ENCODE measurements at places on chromosomes 12 and 14.

DNA sequence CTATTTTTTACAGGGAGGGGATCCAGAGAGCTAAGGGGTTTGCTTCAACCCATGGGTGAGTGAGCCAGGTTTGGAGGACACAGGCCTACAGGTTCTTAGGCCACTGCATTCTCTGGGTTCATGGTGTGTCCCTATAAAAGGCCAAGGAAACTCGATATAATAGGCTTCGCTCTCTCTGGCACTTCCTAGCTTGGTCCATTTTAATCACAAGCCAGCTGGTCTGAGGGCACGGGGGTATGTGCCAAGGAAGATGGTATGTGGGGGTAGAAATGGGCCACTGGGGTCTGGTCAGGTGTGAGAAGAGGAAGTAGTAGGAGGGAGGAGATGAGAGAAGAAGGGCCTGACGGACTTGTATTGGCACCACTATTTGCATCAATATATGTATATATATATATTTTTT, 4.9 kb downstream of the ETV6 start:
- DNase-seq: no peak

- DNase-seq: no peak
These were observed 1050.0 kb downstream of the GALC start for GRCh38 chr14:86942936-86943335.

DNA sequence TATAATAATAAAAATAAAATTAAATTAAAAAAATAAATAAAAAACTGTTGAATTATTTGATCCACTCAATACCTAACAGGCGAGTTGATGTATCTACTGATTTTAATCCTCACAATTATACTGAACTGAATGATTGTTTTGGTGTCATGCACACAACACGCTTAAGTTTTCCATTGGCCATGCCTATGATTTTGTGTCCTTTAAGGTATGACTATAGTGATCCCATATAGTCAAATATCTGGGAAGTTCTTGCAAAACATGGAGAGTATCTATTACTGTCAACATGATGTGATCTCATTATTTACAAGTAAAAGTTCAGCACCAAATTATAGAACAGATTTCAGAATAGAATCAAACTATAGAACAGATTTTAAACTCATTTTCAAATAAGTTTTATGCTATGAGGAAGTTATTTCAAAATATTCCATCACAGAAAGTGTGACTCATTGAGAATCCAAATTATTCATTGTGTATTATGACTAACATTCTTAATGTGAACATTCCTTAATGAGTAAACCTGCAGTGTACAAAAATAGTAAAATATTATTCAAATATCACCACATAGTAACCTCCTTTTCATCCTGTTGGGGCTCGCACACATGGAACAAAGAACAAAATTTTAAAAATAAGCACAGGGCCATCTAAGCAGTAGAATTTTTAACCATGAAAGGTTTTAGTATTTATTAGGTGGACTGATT, 190.4 kb downstream of the SLC25A21 start:
- no peak for DNase-seq

- DNase-seq: no peak
These were observed 225.1 kb upstream of the CRY1 start for GRCh38 chr12:107318556-107318805.

- no peak for DNase-seq
These were observed 20.9 kb upstream of the APPL2 start for GRCh38 chr12:105256921-105257320.

- no peak for DNase-seq
These were observed 61.4 kb upstream of the TUNAR start for GRCh38 chr14:95815226-95815690.

- DNase-seq: no peak
These were observed 13.8 kb downstream of the NFKBIA start for GRCh38 chr14:35390577-35391387.

DNA sequence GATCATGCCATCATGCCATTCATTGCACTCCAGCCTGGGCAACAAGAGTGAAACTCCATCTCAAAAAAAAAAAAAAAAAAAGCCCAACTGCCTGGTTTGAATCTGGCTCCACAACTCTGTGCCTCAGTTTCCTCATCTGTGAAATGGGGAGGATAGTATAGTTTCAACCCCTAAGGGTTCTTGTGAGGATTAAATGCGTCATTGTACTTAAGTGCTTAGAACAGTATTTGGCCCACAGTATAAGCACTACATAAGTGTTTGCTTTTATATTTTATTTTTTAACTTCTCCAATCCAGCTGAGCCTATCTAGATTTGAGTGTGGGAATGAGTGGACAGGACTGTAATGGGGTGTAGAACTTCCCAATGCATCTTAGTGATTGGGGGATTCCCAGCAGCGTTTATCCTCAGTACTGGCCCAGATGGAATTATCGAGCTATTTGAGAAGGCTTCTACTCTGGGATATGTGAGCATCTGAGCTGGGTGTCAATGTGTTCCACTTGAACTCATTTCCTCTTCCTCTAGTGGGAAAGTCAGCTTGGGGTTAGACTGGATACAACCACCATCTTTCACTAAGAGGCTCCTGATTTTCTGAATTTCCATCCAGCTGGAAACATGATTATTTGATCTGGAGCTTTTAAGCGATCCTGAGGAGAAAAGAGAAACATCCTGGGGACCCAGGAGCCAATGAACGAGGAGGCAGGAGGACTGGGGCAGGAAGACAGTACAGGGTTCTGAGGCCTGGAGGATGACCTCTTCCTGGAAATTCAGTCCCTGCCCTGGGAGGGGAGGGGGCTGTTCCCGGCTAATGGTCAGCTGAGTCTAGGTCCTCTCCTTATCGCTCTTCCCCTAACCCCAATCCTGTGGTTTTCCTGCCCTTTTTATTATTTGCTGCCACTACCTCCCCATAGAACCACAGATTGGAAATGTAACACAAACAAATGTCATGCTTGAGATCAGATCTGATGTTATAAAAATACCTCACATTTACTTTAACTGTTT, 9.3 kb upstream of the ESPL1 start:
- no peak for DNase-seq
